Activated CD4-positive, alpha-beta T cell treated with anti-CD3 and anti-CD28 coated beads, Interleukin-2, amount 50 U/mL, for 1 hour (primary cell): ENCODE measurements at places on chromosomes 6 and 20.

DNA sequence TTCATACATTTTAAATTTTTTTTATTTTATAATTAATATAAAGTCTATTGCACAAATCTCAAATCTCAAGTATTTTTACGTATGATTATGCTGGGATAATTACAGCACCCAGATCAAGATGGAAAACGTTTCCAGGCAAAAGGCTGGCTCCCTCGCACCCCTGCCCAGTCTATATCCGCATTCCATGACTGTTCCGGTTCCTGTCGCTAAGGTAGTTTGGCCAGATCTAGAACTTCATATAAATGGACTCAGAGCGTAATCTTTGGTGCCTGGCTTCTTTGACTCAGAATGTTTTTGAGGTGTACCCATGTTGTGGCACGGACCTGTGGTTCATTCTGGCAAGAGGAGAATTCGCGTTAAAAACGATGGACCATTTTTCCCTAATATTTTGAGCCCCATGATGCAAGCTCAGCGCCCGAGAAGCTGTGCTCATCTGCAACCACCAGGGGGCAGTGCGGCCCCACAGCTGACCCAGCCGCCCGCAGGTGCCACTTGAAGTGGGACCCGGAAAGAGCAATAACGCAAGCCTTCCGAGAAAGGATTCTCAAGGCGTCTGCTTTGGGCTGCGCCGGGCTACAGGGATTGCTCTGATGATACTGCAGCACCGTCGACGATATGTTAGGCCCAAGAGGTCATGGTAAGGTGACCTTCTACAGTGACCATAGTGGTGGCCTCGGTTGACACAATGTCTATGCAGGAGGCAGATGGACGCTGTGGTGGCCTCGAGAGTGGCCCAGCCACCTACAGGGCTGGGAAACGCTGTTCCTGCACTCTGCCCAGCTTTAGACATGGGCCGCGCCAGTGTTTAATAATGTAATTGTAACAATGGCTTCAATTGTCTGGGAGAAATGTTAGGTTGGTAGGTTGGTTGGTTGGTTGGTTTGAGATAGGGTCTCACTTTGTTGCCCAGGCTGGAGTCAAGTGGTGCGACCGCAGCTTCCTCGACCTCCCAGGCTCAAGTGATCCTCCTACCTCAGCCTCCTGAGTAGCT lies 160.1 kb downstream of the ZMYND8 start:
- peak; percentile 70 for DNase-seq

DNA sequence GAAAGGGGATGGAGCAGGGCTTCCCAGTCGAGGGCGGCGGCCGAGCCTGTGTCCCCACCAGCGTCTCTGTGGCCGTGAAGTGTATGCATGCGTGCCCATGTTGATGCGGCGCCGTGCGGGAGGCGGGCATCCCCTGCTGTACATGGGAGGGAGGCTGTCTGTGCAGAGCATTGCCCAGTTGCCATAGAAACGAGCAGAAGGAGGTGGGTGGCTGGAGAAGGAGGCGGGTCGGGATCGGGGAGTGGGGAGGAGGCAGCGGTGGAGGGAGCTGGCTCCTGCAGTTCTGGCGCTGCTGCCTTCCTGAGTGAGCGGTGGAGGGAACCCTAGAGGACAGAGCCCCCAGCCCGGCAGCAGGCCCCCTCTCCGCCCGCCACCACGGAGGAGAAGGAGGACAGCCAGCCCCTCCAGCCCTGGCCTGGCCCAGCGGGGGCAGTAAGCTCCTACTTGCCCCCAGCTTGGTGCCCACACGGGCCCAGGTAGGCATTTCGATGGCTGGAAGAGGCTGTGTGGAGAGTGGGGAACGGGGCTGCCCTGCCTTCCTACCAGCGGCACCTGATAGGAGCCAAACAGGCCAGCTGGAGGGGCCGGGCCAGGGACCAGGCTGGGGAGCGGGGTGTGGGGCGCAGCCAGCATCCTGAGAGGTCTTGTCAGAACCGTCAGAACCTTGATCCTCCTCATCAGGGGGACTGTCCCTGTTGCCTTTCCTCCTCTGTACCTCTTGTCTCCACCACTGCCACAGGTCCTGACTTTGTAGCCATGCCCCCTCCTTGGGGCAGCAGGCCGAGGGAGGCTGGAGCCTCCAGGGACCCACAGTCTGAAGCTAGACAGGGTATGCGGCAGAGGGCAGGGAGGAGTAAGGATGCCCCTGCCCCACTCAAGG lies 41.3 kb downstream of the SPDEF start:
- DNase-seq: no peak

DNA sequence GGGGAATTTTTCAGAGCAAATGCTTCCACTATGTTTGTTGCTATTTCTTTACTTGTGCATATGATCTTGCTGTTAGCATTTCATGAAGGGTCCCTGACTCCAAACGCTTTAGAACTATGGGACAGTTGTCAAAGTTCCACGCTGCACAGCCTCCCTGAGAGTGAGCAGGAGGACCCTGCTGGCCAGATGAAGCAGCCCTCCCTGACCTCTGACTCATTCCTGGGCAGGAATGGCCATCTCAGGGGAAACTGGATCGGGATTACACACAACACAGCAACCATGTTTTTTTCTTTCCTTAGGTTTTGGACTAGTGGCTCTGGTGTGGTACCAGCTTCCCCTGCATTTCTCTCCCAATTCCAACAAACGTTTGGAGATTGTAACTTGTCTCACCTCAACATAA lies 710.9 kb upstream of the AGPAT4 start:
- DNase-seq: no peak

- DNase-seq: no peak
Observed at GRCh38 chr6:169996378-169997051, 245.1 kb downstream of the ERMARD start.

DNA sequence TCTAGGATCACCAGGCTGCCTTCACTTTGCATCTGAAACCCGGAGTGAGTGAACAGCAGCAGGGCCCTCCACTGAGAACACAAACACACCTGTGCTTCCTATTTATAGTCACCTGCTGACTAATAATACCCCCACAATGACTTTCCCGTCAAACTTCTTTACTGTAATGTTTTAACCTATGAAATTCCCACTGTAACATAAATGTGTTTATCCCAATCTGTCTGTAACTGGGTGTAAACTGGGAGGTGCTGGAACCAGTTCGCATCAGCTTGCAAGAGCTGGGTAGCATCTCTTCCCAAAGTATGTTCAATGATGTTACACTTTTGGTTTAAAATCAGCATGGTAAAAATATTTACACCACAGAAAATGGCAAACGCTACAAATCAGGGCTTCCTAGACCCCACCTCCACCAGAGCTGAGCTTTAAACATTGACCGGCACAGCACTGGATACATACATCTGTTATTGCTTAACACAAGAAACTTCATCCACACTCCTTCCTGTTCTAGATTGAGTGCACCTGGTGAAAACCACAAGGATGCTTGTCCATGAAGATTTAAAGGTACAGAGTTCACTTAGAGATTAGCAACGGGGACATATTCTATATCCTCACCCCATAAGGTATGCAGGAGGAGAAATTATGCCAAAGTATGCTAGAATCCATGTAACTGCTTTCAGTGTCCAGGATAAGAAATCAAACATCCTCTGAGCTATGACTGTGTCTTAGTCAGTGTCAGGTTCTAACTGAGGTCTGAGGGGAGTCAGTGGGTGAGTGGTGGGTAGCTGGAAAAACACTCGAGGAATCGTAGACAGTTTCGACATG lies 79.0 kb downstream of the ALDH8A1 start:
- no peak for DNase-seq
